Activated CD4-positive, alpha-beta memory T cell treated with anti-CD3 and anti-CD28 coated beads, Interleukin-2, amount 10 ng/mL, durations not matched to agents 7 days and 5 days (primary cell): ENCODE measurements at places on chromosomes 5 and 9.
A peak's percentile ranks its signal among the peaks of the same experiment; 100 is the strongest.

DNA sequence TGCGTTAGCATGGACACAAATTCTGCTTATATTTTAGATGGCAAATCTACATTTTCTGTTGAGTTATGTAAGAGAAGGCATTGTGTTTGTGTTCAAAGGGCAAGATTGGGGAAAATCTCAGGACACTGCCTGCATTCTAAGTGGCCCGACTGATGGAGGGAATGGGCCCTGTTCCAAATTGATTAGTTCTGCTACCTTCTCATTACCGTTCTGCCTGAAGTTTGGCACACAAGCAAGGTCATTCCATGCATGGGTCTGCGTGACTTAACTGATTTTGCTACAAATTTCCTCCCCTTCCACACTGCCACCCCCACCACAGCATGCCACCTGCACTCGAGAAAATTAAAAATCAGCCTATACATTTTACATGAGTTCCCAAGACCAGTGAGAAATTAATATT lies 409.9 kb downstream of the BRINP1 start:
- H3K27ac ChIP-seq = no peak overlapping the region
- no peak for DNase-seq
- H3K36me3 ChIP-seq = no peaks in the 10 kb centered on the region
- H3K27me3 ChIP-seq = no peaks in the 10 kb centered on the region

DNA sequence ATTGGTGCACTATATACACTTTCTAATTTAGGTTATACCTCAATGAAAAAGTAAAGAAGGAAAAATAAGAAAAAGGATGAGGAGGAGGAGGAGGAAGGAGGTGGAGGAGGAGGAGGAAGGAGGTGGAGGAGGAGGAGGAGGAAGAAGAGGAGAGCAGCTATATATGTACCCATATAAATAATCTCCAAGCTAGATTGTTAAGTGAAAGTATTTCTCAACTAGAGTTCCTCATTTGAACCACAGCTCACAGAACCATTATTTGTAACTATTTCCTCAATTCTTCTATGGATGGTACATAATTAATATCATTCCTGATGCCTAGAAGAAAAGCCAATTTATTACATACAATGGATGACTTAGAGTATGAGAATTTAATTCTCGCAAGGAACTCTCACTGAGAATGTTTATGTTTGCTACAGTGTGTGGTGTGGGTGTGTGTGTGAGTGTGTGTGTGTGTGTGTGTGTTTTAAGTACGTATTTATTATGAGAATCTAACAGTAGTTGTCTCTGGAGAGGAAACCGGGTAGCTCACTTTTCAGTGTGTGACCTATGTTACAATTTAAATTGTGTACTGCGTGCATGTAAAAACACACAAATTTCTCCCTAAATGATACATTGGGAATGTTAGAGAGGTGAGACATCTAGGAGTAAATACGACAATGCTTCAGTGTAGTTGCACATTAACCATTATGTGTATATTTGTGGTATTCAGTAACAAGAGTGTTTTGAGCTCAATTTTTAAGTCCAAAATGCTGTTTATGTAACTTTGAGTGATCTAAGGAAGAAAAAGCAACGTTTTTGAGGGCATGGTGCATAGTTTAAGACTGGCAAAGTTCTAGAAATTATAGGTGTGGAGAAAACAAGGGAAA lies 20.2 kb upstream of the NREP start:
- H3K27ac ChIP-seq = no peak overlapping the region
- no peak for DNase-seq
- H3K36me3 ChIP-seq = no peaks in the 10 kb centered on the region
- H3K27me3 ChIP-seq = peaks cover 17% of the 10 kb centered on the region

GRCh38 chr9:94881023-94881422 lies 154.5 kb downstream of the AOPEP start:
- H3K36me3 ChIP-seq = peaks cover 11% of the 10 kb centered on the region
- H3K4me3 ChIP-seq = no peak overlapping the region
- no peak overlapping the region for H3K27ac ChIP-seq

- DNase-seq = no peak
- no peak overlapping the region for H3K4me3 ChIP-seq
- H3K36me3 ChIP-seq = no peaks in the 10 kb centered on the region
- no peaks in the 10 kb centered on the region for H3K4me1 ChIP-seq
These were observed 113.2 kb upstream of the SNX2 start for GRCh38 chr5:122661496-122662180.

- peaks cover 13% of the 10 kb centered on the region for H3K4me1 ChIP-seq
- H3K27me3 ChIP-seq = peaks cover 32% of the 10 kb centered on the region
- H3K4me3 ChIP-seq = peak within 1 kb of the TSS; percentile 92
- peak; percentile 66 for DNase-seq
- peaks cover 3% of the 10 kb centered on the region for H3K36me3 ChIP-seq
These were observed at the start of gene GPRIN1 for GRCh38 chr5:176609724-176610434. TSS of gene GPRIN1 (minus strand) at chr5:176610156. CDS start at chr5:176599834, 10,322 bp downstream.

DNA sequence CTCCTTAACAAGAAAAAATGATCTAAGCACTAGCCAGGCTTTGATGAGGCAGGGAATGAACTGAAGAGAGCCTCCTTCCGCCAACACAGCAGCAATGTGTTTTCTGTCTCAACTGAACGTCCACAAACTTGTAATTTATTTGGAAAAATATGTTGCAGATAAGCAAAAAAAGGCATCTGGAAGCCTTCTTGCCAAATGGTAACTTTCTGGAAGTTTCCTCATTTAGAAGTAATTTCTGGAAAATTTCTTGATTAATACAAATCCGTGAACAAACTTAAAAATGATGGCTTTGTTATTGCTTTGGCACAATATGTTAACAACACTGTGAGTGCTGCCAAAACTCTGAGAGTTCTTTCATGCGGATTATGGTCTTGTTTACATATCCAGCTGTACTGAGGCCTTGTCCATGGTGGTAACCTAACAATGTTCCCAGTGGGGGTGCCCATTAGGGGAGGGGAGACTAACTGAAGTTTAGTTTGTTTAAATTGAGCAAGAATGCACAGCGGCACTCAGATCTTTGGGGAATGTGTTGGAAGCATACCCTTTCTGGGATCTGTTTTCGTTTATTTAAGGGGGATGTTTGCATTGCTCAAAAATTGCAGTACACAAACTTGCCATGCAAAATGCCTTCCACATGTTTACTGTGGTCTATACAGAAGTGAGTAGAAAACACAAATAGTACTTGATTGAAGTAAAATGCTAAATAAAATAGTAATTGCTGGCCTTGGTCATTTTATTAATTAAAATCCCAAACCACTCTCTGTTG lies 334.7 kb downstream of the NR2F1-AS1 start:
- H3K36me3 ChIP-seq = no peaks in the 10 kb centered on the region
- no peak overlapping the region for H3K27ac ChIP-seq
- no peaks in the 10 kb centered on the region for H3K4me1 ChIP-seq
- no peak for DNase-seq

GRCh38 chr9:84387821-84388220 lies 47.3 kb upstream of the SLC28A3 start:
- no peaks in the 10 kb centered on the region for H3K36me3 ChIP-seq
- peaks cover 3% of the 10 kb centered on the region for H3K4me1 ChIP-seq
- no peak for DNase-seq
- H3K27ac ChIP-seq = no peak overlapping the region

DNA sequence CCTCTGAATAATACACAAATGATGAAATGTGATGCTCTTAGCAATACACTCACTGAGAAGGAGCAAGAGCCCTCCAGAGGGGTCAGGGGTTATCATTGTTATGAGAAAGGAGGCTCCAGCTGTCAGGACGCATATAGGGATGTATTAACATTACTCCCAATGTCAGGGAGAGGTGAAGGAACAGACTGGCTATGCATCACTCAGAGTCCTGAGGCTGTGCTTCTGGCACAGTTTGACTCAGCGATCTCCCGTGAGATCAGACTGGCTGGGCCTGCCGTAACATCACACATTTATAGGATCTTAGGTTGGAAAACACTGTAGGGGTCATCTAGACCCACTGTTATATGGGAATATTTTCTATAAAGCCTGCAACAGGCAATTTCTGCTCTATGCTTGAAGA lies 226.5 kb upstream of the GLRA1 start:
- no peaks in the 10 kb centered on the region for H3K27me3 ChIP-seq
- no peak for DNase-seq
- H3K4me3 ChIP-seq = no peak overlapping the region
- H3K27ac ChIP-seq = no peak overlapping the region

DNA sequence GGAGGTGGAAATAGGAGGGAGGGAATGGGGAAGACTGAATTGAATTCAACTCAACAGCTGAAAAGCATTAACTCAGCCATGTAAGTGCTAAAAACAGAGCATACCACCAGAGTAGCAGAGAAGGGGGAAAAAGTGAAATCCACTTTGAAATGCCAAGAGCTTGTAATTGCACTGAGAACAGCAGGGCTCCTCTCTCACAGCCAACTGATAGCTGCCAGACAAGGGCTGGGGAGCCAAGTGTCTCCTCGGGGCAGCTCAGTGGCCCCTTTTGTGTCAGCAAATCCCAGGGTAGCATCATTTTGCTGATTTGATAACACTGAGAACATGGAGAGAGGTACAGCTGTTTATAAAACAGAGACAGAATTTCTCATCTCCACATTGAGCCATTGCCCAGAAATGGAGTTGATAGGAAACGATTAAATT lies 182.5 kb downstream of the FRMD3 start:
- no peak for DNase-seq
- H3K36me3 ChIP-seq = no peaks in the 10 kb centered on the region
- H3K4me3 ChIP-seq = no peak overlapping the region
- no peak overlapping the region for H3K27ac ChIP-seq
- no peaks in the 10 kb centered on the region for H3K4me1 ChIP-seq
- no peaks in the 10 kb centered on the region for H3K27me3 ChIP-seq

- peaks cover 28% of the 10 kb centered on the region for H3K36me3 ChIP-seq
- H3K4me3 ChIP-seq = no peak overlapping the region
- no peak for DNase-seq
- H3K27me3 ChIP-seq = peaks cover 5% of the 10 kb centered on the region
- peaks cover 79% of the 10 kb centered on the region for H3K4me1 ChIP-seq
These were observed 514.8 kb downstream of the RAB3C start for GRCh38 chr5:59097712-59098111.

DNA sequence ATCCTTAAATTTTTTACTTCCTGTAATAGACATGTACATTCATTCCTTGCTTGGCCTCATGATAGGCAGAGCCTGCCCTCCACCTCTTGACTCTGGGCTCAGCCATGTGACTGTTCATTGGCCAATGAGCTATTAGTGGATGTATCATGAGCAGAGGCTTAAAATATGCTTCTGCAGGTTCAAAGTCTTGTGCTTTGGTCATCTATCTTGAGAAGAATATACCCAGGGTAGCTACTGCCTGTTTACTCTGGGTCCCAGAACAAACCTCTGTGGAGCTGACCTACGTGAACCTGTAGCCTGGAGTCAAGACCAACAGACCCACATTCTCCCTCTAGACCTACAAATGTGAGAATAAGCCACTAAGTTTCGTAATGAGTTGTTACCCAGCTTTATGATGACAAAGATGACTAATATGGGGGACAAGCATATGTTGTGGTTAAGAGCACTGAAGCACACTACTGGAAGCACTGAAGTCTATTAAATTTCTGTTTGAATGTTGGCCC lies 244.4 kb downstream of the MAST4 start:
- H3K36me3 ChIP-seq = peaks cover 32% of the 10 kb centered on the region
- H3K27me3 ChIP-seq = peaks cover 3% of the 10 kb centered on the region
- H3K4me1 ChIP-seq = peaks cover 64% of the 10 kb centered on the region
- peak overlapping the region; percentile 92 for H3K27ac ChIP-seq
- peak; percentile 55 for DNase-seq

DNA sequence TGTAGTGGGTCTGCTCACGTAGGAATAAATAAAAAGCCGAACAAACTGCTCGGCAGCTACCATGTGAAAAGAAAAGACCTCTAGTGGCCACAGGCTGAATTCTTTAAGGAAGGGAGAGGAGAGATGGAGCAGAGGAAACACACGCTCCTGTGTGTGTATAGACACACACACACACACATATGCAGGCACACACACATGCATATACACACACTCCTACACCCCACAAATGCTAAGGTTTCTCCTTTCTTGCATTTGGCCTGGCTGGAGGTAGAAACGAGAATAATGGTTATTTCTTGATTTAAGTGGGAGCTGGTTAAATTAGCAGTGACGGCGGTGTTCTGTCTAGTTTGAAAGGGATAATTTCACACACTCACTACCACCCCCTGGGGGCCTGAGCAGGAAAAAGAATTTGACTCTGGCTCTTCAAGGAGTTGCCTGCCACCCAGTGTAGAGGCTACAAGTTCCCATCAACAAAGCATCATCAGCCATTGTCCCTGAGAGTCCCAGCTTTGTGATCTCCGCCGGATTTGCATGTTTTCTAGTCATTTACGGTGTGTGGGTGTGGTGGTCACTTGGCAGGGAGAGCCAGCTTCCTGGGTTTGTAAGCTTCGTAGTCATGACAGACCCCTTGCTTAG lies at the start of gene INSYN2B:
Gene INSYN2B, minus strand, starts transcription at position 78 of the 636 bp plus-strand sequence. CDS start 96,597 bp downstream, outside the sequence.
- H3K36me3 ChIP-seq = peaks cover 28% of the 10 kb centered on the region
- H3K27me3 ChIP-seq = no peaks in the 10 kb centered on the region

DNA sequence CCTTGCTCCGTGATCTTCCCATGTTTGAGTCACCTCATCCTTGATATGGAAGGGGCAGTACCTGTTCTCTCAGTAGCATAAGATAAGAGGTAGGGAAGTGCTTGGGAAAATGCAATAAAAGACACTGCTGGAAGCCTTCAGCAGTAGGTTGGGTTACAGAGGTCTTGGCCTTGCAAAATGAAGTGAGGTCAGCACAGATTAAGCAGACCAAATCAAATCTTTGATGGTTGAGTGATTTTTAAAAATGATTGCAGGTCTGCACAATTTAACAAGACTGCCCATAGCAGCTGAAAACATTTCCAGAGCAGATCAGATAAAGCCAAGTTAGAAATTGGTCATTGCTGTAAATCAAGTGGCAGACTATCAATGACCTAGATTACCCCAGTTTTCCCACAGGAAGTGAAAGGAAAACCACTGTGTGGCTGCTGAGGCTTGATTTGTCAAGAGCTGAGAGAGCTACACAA lies 32.9 kb downstream of the PALM2AKAP2 start:
- peaks cover 16% of the 10 kb centered on the region for H3K27me3 ChIP-seq
- no peak overlapping the region for H3K4me3 ChIP-seq
- no peak overlapping the region for H3K27ac ChIP-seq
- DNase-seq = no peak
- H3K36me3 ChIP-seq = no peaks in the 10 kb centered on the region
- peaks cover 4% of the 10 kb centered on the region for H3K4me1 ChIP-seq

DNA sequence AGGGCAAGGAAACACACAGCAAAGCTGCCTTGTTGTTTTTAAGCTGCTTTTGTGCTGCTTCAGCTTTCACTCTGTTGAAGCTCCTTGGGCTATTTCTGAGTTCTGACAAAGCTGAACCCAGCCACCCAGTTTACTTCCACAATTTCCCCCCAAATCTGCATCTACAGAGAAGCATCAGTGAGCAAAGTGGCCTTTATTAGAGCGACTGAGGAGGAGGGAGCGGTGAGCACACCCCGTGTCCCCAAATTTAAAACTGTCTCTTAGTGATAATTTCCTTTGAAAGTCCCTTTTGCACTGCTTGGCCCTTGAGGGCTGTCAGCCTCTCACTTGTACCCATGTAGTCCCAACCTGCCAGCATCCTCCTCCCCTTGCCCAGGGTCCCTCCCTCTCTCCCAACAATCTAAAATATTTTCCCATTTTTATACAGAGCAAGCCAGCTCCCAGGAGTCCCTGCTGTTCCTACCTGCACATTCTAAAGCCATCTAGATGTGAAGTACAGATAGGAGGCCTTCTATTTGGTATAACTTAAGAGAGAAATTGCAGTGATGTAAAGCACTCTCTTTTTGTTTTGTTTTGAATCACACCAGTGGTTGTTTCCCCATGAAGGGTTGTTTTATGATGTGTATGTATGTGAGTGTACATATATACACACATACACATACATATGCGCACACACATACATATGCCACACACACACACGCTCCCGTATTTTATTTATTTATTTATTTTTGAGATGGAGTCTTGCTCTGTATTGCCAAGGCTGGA lies 313.5 kb downstream of the TLE4 start:
- no peaks in the 10 kb centered on the region for H3K36me3 ChIP-seq
- H3K4me3 ChIP-seq = no peak overlapping the region
- no peaks in the 10 kb centered on the region for H3K27me3 ChIP-seq
- H3K27ac ChIP-seq = no peak overlapping the region
- H3K4me1 ChIP-seq = peaks cover 38% of the 10 kb centered on the region
